ENCODE measurements at places on chromosomes 16 and 17.

- H3K4me3 ChIP-seq = no peak overlapping the region
- no peaks in the 10 kb centered on the region for H3K27me3 ChIP-seq
- no peak overlapping the region for H3K27ac ChIP-seq
- no peaks in the 10 kb centered on the region for H3K36me3 ChIP-seq
- H3K4me1 ChIP-seq = no peaks in the 10 kb centered on the region
These were observed 7.7 kb downstream of the CCL3L1 start for GRCh38 chr17:36188891-36189306.

- peaks cover 12% of the 10 kb centered on the region for H3K36me3 ChIP-seq
- H3K4me3 ChIP-seq = no peak overlapping the region
- H3K27ac ChIP-seq = no peak overlapping the region
- no peaks in the 10 kb centered on the region for H3K27me3 ChIP-seq
These were observed 196.0 kb upstream of the CACNG5 start for GRCh38 chr17:66638707-66639479.

- no peak overlapping the region for H3K4me3 ChIP-seq
- no peak overlapping the region for H3K27ac ChIP-seq
- H3K4me1 ChIP-seq = peaks cover 36% of the 10 kb centered on the region
- DNase-seq = peak; percentile 74
These were observed 26.2 kb downstream of the ANKRD40 start for GRCh38 chr17:50681263-50682200.

DNA sequence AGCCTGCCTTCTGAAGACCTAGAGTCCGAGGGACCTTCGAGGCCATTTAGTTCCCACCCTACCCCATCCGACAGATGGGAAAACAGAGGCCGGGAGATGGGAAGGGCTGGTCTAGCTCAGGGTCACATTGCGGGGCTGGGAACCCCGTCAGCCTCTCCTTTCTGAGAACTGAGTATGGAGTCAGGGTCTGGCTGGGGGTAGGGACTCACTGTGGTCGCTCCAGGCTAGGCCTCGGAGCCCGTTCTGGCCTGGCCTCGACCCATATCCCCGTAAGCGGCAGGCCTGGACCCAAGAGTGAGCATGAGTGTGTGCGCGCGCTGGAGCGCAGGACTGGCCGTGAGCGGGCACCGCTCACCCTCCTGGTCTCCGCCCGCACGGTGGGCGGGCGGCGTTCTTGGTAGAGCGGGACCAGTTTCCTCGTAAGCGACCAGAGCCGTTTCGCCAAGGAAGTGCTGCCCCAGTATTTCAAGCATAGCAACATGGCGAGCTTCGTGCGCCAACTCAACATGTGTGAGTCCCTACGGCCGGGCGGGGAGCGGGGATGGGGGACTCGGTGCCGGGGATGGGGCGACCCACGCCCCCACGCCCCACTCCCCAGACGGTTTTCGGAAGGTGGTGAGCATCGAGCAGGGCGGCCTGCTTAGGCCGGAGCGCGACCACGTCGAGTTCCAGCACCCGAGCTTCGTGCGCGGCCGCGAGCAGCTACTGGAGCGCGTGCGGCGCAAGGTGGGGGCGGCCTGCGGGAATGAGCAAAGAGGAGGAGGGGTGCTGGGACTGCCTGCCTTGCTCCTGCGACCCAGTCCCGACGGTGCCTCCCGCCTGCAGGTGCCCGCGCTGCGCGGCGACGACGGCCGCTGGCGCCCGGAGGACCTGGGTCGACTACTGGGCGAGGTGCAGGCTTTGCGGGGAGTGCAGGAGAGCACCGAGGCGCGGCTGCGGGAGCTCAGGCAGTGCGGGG, 855 bp downstream of the HSF4 start:
- H3K4me3 ChIP-seq = no peak overlapping the region
- DNase-seq = no peak
- H3K27ac ChIP-seq = no peak overlapping the region
- H3K36me3 ChIP-seq = no peaks in the 10 kb centered on the region

DNA sequence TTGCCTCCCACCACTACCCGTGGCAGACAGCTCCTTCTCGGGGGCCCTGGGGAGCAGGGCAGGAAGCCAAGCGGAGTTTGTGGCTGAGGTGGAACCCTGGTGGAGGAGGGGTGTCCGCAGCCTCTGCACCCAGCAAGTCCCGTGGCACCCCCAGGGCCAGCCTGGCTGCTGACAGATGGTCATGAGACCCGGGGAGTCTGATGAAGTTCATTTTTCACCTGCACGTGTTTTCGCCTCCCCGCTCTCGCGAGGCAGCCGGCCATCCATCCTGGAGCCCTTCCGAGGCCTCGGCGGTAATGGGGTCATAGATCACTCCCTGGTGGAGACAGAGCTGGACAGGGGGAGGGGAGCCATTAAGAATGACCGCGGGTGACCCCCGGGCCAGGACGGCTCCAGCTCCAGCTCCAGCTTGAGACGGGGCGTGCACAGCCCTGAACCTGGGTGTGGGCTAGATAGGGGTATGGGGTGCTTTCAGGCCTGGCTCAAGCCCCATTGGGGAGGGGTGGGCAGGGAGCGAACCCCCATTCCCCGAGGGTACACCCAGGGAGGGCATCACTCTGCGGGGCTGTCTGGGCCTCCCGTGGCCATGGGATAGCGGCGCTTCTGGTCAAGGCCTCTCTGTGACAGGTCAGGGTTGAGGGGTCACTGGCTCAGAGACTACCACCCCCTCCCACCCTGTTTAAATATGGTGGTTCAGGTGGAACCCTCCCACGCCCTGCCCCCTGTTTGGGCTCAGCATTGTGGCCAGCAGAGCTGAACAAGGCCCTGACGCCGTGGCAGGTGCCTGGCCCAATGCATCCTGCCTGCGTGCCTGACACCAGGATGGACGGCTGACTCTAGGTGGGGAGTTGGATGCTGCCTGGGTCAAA, 227.4 kb upstream of the GSE1 start:
- H3K27ac ChIP-seq = peak overlapping the region; percentile 22
- no peak for DNase-seq
- peaks cover 27% of the 10 kb centered on the region for H3K4me1 ChIP-seq

- H3K27me3 ChIP-seq = no peaks in the 10 kb centered on the region
- peak; percentile 34 for DNase-seq
- H3K36me3 ChIP-seq = peaks cover 41% of the 10 kb centered on the region
- no peak overlapping the region for H3K4me3 ChIP-seq
- H3K4me1 ChIP-seq = peaks cover 38% of the 10 kb centered on the region
These were observed 1.4 kb downstream of the TLCD1 start for GRCh38 chr17:28724500-28725165.

GRCh38 chr17:27233059-27233458, 60.9 kb upstream of the WSB1 start:
- DNase-seq = no peak
- H3K4me1 ChIP-seq = no peaks in the 10 kb centered on the region
- no peak overlapping the region for H3K4me3 ChIP-seq

GRCh38 chr17:18987862-18988545, 16.6 kb downstream of the FAM83G start:
- peaks cover 39% of the 10 kb centered on the region for H3K4me1 ChIP-seq
- DNase-seq = no peak
- peaks cover 66% of the 10 kb centered on the region for H3K36me3 ChIP-seq
- peak overlapping the region; percentile 87 for H3K27ac ChIP-seq
- no peak overlapping the region for H3K4me3 ChIP-seq
